ENCODE measurements at places on chromosomes 1 and 21. TPM values are rescaled to one million over a fixed set of nuclear protein-coding genes. Genes with fewer than 3 reads are reported as not detected.

OR10J1 gene
- total RNA-seq: not detected

OR14K1 gene
- not detected for total RNA-seq

UCK2 gene
- total RNA-seq: 107 TPM

LELP1 gene
- not detected for total RNA-seq

DDAH1 gene
- 6.8 TPM for total RNA-seq

CFHR2 gene
- total RNA-seq: not detected

PRMT6 gene
- total RNA-seq: not detected

IQGAP3 gene
- total RNA-seq: 20.9 TPM

TAF13 gene
- total RNA-seq: 23.6 TPM

CD52 gene
- total RNA-seq: not detected

LCE1B gene
- total RNA-seq: not detected

DNASE2B gene
- not detected for total RNA-seq

CA6 gene
- not detected for total RNA-seq

FAM151A gene
- 0.05 TPM for total RNA-seq

CDA gene
- 35.7 TPM for total RNA-seq

SPATA17 gene
- 2.8 TPM for total RNA-seq

SPRR4 gene
- not detected for total RNA-seq
